ENCODE measurements at places on chromosomes 6 and 20.

GRCh38 chr20:54103067-54103761 lies 32.8 kb upstream of the BCAS1 start:
- peak; percentile 76 for DNase-seq

- no peak for DNase-seq
These were observed 212.7 kb downstream of the PACRG start for GRCh38 chr6:162940426-162940825.

DNA sequence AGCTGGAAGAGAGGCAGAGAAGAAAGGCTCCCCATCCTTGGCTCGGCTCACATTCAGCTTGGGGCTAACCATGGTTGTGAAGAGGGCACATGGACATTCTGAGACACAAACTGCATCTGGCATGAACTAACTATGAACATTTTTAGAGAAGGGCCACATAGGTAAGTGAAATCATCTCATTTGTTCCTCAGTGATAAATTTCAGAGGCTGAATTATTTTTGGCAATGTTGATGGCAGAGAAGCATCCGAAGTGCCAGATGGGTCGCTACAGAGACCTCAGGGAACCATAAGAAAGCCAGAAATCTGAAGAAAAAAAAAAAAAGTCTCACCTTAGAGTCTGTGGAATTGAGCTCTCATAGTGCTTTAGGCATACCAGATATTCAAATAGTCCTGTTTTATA lies 49.2 kb upstream of the FABP7 start:
- DNase-seq = no peak

- no peak for DNase-seq
These were observed 397 bp downstream of the WDR27 start for GRCh38 chr6:169701311-169701953.

DNA sequence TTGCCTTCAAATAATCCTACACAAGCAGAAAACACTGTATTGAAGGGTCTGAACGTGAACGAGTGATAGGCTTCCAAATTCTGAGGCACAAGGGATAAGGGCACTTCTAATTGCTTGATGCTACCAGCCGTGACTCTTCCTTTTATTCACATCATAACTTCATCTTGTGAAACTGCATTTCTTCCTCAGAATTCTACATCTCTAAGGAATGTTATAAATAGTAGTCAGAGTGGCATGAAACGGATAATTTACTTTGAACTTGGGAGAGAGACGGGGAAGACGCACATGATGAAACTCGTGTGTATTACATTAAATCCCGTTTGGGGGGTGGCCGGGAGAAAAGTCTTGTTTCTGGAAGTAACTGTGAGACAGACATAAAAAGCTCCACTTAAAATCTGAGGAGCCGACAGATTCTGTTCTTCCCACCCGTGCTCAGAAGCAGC lies 754 bp downstream of the HDDC2 start:
- DNase-seq = peak; percentile 35

- DNase-seq = no peak
These were observed 35.1 kb downstream of the TIAM2 start for GRCh38 chr6:155030148-155030720.

DNA sequence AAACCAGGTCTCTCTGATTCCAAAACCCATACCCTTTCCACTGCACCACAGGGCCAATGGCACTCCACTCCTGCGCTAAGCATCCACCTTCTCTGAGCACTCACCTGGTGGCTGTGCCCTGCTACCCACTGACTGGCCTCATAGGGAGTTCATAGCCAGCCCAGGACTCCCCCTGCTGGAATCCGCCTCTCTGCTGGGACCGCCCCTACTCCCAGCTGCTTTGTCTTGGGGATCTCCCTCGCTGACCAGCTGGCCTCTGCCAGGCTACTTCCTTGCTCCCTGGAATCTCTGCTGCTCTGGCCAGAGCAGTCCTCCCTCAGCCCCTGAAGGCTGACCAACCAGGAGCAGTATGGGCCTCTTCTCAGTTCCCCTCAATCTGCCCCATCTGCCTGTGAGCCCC lies 129.7 kb downstream of the FAXC start:
- DNase-seq = peak; percentile 3

DNA sequence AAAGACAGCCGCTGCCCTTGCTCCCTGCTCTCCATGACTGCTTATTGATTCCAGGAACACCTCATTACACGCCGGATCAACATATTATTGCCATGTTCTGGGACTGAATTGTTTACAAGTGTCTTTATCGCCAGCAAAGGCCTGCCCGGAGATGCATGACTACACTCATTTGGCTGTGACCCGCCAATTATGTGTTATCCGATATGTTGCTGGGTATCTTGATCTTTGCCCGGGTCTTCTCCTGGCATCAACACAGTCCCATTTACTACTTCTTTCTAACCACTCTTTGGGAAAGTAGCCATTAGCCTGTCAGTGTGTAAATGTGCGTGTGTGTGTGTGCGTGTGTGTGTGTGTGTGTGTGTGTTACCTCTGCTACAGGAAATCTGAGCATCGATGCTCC lies 15.4 kb downstream of the LINC00237 start:
- DNase-seq = no peak

- DNase-seq = no peak
These were observed 145.1 kb downstream of the SAMD5 start for GRCh38 chr6:147653631-147654030.

DNA sequence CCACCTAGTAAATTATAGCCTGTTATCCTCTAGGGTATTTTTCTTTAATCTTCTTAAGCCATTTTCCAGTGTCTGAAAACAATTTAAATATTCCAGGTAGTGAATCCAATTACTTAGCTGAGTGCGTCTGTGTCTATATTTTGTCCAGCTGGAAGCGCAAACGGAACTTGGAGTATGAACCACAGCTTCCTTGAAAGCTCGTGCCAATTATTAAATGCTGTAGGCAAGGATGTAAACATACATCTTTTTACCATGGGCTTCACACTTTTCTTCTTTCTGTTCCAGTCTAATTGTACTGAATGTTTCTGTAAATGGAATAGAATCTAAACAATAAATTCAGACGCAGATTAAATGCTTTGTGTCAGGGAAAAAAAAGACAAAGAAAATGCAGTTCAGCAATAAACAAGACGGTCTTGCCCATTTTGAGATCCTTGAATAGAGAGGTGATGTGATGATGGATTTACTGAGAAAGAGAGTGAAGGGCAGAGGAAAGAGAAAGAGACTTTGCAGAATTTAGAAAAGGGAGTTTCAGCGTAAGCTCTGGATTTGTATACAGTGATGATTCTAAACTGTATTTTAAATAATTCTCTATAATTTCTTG lies 1.9 kb downstream of the PLCB1 start:
- DNase-seq = no peak

- DNase-seq = no peak
These were observed 234.1 kb upstream of the TSHZ2 start for GRCh38 chr20:52738081-52738480.

Measured in NAMALWA (cell line).